ENCODE measurements at places on chromosomes 6 and 20. TPM values are rescaled to one million over a fixed set of nuclear protein-coding genes. Genes with fewer than 3 reads are reported as not detected.

- DNase-seq: no peak
These were observed 50.7 kb downstream of the DOK5 start for GRCh38 chr20:54525916-54526590.

GRCh38 chr6:26478985-26479278, 21.2 kb upstream of the BTN1A1 start:
- no peak for DNase-seq

DNA sequence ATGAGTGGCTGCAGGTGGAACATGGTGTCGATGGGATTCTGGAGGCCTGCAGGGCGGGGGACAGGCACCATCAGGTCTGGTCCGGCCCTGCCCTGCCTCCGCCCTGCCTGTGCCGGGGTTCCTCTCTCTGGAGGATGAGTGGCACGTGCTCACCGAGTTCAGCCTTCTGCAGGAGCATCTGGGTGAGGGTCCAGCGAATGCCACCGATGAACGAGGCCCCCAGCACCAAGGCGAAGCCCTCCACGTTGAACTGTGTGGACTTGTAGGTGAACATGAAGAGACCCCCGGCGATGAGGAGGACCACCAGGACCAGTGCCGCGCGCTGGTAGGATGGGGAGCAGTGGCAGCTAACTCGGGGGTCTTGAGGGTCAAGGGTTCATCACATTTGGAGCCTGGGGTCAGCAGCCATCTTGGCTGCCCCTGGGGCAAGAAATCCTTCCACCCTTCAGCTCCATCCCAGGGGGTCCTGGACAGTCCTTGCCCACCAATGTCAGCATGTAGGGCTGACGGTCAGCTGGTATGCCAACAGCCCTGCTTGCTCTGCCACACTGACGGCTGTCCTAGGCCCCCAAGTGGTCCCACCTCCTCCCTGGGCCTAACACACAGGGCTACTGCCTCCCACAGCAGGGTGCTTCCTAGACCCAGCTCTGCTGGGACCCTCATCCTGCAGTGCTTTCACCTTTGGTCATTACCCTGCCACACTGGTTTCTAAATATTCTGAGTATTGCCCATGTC, 46.8 kb upstream of the CDH22 start:
- no peak for DNase-seq

GRCh38 chr6:85923013-85923430, 280.3 kb upstream of the SYNCRIP start:
- DNase-seq: no peak

DNA sequence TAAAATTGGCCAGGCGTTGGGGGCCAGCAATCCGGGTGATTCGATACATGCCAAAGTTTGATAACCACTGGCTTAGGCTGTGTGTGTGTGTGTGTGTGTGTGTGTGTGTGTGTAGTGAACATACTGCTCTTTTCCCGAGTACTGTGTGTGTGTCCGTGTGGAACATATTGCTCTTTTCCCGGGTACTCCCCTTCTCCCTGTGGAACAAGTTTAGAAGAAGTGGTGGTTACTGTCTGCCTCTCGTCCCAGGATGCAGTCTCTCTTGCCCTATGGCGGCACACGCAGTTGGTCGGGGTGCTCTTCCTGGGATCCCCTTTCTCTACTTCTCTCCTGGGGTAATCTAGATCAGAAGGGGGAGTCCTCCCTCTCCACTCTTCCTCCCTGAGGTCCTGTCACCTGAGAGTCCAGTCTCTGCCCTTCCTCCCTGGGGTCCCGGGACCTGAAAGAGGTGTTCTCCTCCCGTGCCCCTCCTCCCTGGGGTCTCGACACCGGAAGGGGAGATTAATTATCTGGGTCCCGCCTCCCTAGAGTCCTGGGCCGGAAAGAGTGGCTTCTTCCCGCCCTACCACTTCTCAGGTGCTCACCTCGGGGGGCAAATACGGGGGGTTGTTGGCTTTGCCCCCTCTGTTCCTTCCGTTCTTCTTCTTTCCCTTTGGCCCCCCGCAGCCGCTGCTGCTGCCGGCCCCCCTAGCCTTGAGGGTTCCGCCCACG, 516 bp downstream of the GTPBP2 start:
- DNase-seq: peak; percentile 46

DNA sequence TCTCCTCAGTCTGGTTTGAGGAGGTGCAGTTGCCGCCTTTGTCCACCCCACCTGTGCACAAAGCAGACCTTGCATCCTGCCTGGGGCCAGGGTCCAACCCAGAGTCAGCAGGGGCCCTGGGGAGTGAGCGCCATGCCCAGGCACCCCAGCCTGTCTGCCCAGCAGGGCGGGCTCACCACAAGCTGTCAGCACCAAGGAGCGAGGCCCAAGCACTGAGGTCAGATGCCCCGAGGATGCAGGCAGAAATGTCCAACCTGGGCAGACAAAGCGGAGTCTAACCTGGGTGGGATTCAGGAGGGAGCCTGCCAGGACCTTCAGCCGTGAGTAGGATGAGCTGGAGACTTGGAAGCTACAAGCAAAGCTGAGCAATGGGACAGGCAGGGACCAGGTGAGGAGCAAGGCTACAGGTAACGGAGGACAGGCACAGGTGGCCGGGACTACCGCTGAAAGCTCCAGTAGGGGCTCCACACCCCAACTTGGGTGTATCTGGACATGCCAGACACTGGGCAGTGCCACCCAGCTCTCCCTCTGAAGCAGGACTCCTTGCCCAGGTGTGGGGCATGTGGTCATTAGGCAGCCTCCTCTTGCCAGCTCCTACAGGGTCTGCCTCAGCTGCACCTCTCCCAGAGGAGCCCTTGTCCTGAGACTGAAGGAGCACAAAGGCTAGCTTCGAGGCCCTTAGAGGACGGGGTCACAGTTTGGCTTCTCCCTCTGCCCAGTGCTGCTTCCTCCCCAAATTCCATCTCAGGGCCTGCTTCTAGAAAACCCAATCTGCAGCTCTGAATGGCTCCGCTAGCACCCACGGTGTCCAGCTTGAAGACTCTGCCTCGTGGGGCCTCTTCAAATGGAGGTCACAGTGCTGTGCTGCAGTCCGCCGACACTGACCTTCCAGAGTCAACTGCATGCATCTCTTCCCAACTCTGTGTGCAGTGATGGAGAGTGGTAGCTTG, 210.6 kb upstream of the CDYL start:
- peak; percentile 73 for DNase-seq

GRCh38 chr6:108781419-108782100, 66.7 kb upstream of the ARMC2 start:
- DNase-seq: no peak

- DNase-seq: no peak
These were observed 134.9 kb downstream of the PLCB1 start for GRCh38 chr20:8267009-8267408.

- DNase-seq: no peak
These were observed 11.4 kb downstream of the SYNJ2 start for GRCh38 chr6:157993076-157993475.

- DNase-seq: no peak
These were observed 171.3 kb downstream of the COL21A1 start for GRCh38 chr6:56076033-56076432.

GRCh38 chr6:143058987-143059386, 1.7 kb upstream of the AIG1 start:
- DNase-seq: no peak

RHAG gene
- total RNA-seq: not detected

NOL7 gene
- total RNA-seq: 71.9 TPM

BPIFB2 gene
- total RNA-seq: not detected

- DNase-seq: no peak
These were observed 77.6 kb downstream of the ZMYND8 start for GRCh38 chr20:47278907-47279348.

DNA sequence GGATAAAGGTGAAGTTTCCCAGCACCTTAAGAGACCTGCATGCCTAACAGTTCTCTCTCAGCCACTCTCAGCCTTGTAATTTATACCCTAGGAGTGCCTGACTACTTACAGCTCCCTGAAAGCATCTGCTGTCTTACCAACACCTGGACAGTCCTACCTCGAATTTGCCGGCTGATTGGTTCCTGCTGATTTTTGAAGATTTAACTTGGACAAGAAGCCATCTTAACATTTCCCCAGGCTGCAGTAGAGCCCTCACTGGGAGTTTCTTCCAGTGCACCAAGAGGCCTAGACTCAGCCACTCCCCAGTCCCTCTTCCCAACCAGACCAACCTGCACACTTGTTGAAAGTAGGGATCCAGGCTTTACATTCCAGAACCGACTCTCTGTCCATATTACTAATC, 174.5 kb downstream of the LINC00237 start:
- DNase-seq: no peak

DNA sequence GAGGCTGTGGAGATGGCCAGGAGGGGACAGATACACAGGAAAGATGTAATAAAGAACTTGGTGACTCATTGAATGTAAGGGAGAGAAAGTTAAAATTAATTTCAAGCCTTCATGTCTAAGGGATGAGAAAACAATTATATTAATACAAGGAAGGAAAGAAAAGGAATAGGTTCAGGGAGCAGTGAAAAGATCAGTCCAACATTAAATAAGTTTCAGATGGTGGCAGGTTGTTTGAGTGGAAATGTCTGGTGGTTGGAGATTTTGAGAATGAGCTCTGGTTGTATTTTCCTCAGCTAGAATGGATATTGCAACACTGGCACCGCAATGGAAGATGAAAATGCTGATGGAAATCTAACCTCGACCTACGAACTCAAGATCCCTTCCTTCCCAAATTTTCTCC, 304.3 kb downstream of the COL12A1 start:
- DNase-seq: no peak

- no peak for DNase-seq
These were observed 27.8 kb downstream of the ACSS1 start for GRCh38 chr20:25030007-25030648.

GMNN gene
- total RNA-seq: 168 TPM

DNA sequence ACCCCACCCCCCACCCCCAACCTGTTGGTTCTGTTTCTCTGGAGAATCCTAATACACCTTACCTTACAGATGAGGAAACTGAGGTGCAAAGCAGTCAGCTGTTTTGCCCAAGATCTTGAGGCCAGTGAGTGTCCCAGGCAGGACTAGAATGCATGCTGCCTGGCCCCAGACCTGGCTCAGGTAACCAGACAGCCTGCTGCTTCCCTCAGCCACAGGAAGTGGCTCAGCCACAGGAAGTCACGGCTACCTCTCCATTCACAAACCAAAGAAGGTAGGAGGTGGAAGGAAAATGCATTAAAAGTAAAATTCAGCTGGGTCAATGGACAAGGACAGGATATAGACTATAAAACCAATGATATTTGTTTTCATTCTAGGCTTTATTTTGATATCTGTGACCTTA, 517.6 kb downstream of the CD83 start:
- no peak for DNase-seq

GRCh38 chr20:62487118-62487517, 11.3 kb upstream of the GATA5 start:
- no peak for DNase-seq

DNA sequence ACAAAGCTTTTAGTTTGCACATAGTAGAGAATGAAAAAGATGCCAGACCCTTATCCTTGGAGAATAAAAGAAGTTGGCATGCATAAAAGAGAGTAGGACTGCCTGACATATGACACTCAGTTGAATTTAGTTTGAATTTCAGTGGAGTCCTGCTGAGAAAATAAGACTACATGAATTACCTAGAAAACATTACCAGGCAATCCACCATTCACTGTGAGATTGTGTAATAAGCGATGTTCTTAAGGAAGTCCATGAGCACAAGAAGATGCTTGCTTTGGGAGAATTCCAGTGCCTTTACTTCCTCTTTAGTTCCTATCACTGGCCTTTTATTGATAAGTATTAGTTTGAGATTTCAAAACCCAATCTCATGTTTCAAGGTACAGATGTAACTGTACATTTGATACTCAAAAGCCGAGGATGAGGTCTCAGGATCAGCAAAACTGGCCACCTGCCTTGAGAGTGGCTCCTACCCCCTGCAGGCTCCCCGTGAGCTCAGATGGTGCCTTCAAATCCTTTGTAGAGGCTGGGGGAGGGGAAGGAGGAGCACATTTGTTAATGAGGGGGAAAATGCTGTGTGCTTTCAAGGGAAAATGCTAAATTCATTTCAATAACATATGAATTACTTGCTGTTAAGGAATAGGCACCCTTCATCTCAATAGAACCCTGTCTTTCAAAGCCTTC, 11.2 kb upstream of the UNC93A start:
- DNase-seq: no peak

DNA sequence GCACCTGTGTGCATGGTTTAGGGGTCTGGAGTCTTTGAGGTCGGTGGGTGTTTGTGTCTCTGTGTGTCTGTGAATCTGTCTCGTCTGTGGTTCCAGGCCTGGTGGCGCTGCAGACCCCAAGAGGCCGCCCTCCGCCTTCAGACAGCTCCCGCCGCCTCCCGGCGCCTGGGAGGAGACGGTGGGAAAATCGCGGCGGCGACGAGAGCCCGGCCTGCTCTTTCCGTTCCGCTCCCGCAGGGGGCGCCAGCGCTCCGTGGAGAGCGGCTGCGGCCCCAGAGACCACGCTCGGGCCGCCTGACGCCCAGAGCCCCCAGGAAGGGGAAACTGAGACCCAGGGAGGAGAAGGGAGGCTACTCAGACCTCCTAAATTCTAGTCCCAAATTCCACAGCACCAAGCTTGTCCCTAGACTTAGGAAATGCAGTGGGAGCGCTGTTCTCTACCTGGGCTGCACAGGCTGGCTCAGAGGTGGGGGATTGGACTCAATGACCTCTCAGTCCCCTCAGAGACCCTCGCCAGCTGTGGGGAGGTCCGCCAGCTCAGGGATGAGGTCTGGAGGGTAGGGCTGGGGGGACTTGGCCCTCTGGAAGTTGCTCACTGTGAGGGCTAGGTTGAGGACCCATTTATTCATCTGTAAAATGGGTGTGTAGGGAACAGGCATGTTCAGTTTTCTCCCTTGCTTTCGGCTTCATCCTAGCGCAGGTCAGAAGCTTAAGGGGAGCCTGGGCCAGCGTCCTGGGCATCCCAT, 36.9 kb upstream of the BLCAP start:
- no peak for DNase-seq

DEFB124 gene
- total RNA-seq: not detected

BHLHE23 gene
- total RNA-seq: 0.23 TPM

DNA sequence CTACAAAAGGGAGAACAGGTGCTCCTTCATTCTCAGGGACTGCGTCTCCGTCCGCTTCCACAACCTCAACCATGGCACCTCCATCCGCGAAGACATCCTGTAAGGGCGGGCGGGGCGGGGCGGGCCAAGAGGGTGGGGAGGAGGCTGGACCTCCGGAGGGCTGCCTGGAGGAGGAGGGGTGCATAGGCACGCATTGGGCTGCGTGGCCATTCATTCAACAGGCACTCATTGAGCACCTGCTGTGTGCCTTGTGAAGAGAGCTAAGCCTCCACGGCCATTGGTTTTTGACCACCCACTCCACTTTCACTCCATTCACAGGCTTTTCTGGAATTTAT, 435 bp downstream of the ZSWIM3 start:
- no peak for DNase-seq

- DNase-seq: no peak
These were observed 61.4 kb upstream of the JARID2 start for GRCh38 chr6:15184441-15184861.

GRCh38 chr6:5211492-5211891, 49.3 kb downstream of the LYRM4 start:
- DNase-seq: no peak

DNA sequence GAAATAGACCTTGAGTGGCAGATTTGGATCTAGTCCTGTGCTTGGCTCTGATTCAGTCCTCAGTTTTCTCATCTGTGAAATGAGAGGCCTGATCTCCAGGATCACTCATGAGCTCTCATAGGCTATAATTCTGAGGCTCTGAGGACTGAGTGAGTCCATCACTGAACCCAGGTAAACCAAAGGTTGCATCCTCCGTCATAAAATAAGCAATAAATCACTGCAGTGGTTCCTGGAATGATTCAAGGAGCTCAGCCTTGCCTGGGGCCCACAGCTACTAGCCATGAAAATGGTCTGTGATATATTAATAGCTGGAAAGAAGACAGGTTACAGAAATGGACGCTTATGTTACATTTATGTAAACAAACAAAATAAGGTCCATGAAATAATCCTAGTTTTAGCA, 124.8 kb downstream of the MAP3K7 start:
- DNase-seq: no peak
